Hepatic stellate cell (primary cell): ENCODE measurements at places on chromosomes 5 and 9.
A peak's percentile ranks its signal among the peaks of the same experiment; 100 is the strongest.

- no peak for DNase-seq
These were observed 16.2 kb downstream of the OR2V2 start for GRCh38 chr5:181163487-181164075.

GRCh38 chr5:51433052-51433710, 49.9 kb downstream of the ISL1 start:
- no peak for DNase-seq

GRCh38 chr9:18492612-18493011, 18.7 kb downstream of the ADAMTSL1 start:
- no peak for DNase-seq

- no peak for DNase-seq
These were observed 62.8 kb upstream of the C5orf58 start for GRCh38 chr5:170169996-170170395.

DNA sequence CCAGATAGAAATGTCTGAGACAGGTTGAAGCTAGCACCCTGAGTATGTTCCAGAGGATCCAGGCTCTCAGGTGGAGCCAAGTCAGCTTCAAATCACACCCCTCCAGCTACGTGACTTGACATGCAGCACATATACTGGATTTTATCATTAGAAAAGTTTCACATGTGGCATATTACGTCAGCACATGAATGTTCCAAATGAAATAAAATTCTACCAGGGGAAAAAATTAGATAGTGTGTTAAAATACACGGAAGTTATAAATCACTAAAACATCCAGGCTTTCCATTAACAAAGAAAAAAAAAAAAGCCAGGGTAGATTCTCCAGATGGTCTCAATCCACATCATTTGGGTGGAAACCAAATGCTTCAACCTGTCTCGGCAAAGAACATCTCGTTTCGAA, 251.6 kb downstream of the MPDZ start:
- no peak for DNase-seq

DNA sequence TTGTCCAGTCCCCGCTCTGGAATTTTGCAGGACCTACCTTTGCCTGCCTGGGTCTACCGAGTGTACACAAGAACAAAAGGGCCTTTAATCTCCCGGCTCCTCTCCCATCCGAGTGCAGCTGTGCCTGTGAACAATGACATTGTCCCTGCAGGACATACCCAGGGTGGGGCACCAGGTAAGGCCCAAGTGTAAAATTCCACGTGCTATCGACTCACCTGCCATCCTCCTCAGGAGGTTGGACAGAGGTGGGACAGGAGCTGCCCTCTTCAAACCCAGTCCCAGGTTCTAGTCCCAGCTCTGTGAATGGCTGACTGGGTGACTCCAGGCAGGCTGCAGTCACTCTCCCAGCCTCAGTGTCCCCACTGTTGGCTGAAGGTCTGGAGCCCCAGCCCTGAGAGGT, 159.6 kb upstream of the ALDH1B1 start:
- no peak for DNase-seq

DNA sequence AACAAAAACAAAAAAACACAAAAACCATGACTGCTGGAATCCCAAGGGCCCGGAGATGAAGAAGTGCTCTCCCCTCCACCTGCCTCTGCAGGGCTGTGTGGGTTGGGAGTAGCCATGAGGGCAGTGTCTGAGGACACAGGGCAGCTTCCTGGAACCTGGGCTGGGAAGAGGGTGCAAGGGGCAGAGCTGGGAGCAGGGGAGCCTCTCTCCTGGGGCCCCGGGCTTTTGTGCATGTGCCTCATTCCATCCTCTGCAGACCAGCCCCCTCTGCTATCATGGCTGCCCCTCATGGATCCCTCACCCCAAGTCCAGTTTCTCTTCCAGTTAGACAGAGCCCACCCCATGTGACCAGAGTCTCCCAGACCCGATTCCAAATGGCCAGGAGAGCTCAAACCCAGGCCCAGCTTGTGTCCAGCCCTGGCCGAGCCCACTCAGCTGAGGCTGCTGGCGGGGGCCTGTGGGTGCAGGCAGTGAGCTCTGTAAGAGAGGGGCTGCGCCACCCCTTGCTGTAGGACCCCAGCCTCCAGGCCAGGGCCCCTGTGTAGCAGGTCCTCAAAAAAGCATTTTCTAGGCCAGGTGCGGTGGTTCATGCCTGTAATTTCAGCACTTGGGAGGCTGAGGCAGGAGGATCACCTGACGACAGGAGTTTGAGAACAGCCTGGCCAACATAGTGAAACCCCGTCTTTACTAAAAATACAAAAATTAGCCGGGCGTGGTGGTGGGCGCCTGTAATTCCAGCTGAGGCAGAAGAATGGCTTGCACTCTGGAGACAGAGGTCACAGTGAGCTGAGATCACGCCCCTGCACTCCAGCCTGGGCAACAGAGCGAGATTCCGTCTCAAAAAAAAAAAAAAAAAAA, 44.5 kb downstream of the PLPP7 start:
- no peak for DNase-seq

- no peak for DNase-seq
These were observed 799.3 kb upstream of the NUDT12 start for GRCh38 chr5:104361932-104362331.

DNA sequence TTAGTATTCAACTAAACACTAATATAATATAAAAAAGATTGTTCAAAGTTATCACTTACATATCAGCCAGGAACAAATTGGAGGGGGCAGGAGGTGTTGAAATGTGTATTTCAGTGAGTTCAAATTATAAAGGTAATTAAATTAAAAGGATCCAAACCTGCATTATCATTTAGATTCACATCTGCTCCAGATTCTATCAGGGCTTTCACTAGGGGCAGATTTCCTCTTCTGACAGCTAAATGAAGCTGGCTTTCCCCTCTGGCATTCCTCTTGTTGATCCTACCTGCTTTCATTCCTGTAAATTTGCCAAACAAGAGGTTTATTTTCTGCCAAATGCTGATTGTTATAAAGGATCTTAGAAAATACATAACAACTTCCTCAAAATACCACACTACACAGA, 86.3 kb upstream of the GCNT4 start:
- no peak for DNase-seq

GRCh38 chr5:32812399-32812798, 101.3 kb downstream of the NPR3 start:
- no peak for DNase-seq

- peak; percentile 69 for DNase-seq
These were observed 599.8 kb upstream of the BRINP1 start for GRCh38 chr9:119968836-119969707.

GRCh38 chr5:132377738-132378137, 8.2 kb downstream of the SLC22A5 start:
- no peak for DNase-seq

DNA sequence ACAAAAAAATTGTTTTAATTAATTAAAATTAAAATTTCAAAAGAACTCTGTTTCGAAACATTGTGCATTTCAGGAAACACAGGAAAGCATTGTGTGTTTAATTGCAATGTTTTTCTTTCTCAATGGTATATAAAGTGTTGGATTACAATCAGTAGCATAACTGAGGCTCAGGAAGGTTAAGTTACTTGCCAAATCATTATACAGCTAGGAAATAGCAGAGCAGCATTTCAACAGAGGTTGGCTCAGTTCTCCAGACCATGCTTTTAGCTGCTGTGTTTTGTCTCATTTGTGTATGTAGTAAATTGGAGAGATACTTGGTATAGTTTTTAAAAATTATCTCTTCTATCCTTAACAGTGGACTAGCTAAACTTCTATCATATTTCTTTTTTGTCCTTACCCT, 30.0 kb upstream of the CAMLG start:
- no peak for DNase-seq

DNA sequence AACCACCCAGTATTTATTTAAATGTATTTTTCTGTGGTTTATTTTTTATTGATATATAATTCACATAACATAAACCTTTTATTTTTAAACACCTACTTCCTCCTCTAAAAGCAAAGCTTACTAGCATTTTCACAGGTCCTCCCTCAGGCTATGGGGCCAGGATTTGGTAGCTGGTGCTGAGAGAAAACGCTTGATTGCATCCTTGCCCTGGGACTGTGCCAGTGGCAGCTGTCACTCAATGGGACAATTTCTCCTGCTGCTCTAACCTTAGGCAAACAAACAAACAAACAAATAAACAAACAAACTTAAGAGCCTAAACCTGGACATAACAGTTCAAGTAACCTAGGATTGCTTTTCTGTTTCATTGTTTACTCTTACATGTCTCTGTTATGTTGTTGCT, 102.7 kb downstream of the FOCAD start:
- DNase-seq: no peak

DNA sequence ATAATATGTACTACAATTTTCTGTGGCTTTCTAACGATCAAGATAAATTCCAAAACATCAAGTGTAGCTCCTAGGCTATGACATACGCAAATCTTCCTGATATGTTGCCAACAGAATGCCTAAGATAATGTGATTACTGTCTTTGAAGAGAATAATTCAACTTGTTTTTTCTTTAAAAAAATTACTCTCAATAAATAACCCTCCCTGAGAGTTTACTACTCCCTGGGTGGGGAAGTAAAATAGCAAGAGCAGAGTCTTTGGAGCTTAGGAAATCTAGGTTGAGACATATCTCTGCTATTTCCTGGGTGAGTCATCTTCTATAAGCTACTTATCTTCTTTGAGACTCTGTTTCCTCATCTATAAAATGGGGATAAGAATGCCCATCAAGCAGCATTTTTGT, 201.2 kb downstream of the ACTL7B start:
- DNase-seq: no peak

- DNase-seq: no peak
These were observed 113.3 kb upstream of the LHFPL2 start for GRCh38 chr5:78761840-78762239.

GRCh38 chr9:114394523-114395333, 6.9 kb upstream of the AKNA start:
- DNase-seq: no peak

- DNase-seq: no peak
These were observed 192.9 kb downstream of the FBXL7 start for GRCh38 chr5:15692706-15693381.

GRCh38 chr5:55521881-55522280, 12.9 kb downstream of the PLPP1 start:
- no peak for DNase-seq

DNA sequence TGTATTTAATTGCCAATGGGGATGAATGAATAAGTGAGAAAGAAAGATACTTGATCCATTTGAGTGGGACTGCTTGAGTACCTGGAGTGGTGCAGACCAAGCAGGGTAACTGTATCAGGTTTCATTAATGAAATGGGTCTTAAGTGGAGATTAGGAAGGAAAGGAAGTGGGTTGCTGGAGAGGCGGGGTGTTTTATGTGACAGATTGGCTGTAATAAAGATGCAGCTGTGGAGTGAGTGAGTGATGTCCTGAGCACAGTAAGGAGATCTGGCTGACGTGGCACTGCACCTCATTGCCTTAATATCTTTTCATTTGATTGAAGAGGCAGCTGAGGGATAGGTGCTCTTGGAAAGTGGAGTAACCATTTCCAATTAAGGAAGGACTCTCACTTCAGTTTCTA, 161.0 kb upstream of the CCDC152 start:
- DNase-seq: no peak

DNA sequence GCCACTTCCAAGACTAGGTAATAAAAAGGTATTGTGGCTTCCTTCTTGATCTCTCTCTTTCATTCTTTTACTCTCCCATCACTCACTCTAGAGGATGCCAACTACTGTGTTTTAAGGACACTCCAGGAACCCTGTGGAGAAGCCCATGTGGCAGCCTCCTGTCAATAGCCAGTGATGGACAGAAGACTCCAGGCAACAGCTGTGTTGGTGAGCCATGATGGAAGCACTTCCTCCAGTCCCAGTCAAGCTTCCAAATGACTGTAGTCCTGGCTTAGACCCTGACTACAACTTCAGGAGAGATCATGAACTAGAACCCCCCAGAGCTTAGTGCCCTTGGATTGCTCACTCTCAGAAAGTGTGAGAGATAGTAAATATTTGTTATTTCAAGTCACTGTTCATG, 123.9 kb downstream of the PPP2R2B start:
- no peak for DNase-seq
